Naive thymus-derived CD8-positive, alpha-beta T cell (primary cell): ENCODE measurements at places on chromosomes 12 and 14.

- DNase-seq, result no peak
Measured at GRCh38 chr12:7210642-7211151, 21.2 kb downstream of the PEX5 start.

DNA sequence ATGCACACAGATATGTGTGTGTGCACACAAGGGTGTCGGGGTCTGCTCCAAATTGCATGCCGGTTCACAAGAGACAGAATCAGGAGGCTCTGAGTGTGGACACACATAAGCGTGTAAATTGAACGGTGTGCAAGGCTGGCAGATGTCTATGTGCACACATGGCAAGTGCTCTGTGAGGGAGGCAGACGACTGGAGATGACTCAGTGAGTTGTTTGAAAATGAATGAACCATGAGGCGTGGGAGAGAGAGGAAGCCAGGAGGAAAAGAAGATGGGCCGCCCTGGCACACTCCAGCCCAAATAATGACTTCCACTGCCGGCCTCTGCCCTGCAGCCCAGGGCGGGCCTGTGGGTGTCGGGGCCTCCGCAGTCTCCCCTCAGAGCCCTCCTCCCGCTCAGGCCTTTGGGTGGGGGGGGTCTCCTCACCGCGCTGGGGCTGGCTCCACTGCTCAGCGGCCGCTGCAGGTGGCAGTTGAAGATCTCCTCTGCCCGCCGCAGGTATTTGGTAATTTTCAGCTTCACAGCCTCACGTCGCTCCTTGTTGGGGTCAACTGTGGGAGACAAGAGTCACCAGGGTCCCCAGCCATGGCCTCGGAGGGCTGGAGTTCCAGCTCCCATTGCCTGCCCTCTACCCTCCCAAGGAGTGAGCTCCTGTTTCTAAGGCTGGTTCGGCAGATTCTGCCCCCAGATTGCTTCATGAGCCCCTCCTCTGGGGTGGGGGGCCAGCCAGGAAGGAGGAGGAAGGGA lies 3.5 kb downstream of the RPS6KL1 start:
- DNase-seq, result no peak

- no peak for DNase-seq
Measured at GRCh38 chr14:74314576-74314975, 11.8 kb upstream of the ABCD4 start.

- DNase-seq, result no peak
Measured at GRCh38 chr14:59831121-59831730, 39.4 kb downstream of the RTN1 start.

- no peak for DNase-seq
Measured at GRCh38 chr12:98519257-98519907, 4.0 kb downstream of the TMPO start.

- DNase-seq, result no peak
Measured at GRCh38 chr12:104155711-104156555, 17.9 kb upstream of the NFYB start.

- DNase-seq, result no peak
Measured at GRCh38 chr14:72576258-72576657, 317.6 kb downstream of the DPF3 start.

DNA sequence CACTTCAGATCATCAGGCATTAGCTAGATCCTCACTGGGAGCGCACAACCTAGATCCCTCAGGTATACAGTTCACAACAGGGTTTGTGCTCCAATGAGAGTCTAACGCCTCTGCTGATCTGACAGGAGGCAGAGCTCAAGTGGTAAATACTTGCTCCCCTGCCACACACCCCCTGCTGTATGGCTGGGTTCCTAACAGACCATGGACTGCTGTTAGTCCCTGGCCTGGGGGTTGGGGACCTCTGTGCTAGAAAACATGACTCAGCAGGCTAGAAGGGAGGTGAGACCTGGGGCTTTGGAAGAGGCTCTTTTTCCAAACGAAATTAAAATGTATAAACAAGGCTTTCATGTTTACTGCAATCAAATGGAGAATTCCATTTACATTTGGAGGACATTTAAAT lies 691.1 kb downstream of the FLRT2 start:
- no peak for DNase-seq

DNA sequence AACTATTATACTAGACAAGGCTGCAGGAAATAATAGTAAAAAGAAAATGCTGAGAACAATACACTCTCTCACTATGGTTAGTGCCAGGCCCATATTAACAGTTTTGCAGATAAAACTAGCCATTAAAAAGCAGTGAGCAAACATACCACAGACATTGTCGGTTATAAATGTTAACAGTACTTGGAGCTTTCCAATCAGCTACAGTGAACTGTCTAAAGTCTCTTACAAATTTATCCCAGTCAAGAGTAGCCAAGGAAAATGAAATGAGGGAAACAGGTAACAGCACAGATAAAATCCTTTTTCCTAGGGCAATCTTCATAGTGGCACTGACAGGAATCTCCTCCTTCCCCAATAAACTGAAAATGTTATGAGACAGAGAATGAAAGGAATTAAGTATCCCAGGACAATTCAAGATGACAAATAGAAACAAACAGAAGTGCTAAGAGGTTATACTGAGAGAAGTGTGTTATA lies 30.8 kb downstream of the PAWR start:
- DNase-seq, result no peak

DNA sequence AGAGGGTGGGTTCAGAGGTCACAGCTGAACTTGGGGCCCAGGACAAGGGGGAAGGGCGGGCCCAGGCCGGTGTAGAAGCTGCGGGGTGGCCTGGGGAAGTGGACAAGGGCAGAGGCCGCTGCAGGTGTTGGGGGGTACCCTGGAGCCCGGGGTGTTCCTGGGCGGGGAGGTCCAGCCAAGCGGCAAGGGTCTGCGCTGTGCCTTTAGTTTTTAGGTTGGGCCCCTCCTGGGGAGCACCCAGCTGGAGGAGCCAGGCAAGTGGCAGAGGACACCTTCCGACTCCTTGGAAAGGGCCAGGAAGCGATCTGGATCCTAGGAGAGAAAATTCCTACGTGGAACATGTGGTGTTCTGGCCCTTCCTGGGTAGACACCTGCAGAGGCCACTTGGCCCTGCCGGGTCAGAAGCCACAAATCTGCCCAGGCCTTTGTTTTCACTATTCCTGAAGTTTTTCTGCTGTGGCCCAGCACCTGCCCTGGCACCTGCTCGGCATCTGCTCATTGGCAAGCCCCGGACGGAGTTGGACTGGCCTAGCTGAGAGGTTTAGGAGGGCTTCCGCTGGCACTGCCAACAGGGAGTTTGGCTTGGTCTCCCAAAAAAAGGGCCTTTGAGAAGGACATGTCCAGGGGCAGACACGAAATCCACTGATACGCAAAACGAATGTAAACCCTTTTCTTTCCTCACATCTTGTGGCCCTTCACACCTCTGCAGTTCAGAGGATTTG lies 61.1 kb downstream of the SMUG1 start:
- no peak for DNase-seq

GRCh38 chr12:70691018-70691672 lies 53.9 kb upstream of the PTPRB start:
- no peak for DNase-seq

- DNase-seq, result no peak
Measured at GRCh38 chr12:124620606-124621295, 53.3 kb upstream of the NCOR2 start.

GRCh38 chr12:106764220-106764619 lies 10.3 kb upstream of the RIC8B start:
- no peak for DNase-seq

- no peak for DNase-seq
Measured at GRCh38 chr14:95964901-95965300, 74.3 kb upstream of the C14orf132 start.

DNA sequence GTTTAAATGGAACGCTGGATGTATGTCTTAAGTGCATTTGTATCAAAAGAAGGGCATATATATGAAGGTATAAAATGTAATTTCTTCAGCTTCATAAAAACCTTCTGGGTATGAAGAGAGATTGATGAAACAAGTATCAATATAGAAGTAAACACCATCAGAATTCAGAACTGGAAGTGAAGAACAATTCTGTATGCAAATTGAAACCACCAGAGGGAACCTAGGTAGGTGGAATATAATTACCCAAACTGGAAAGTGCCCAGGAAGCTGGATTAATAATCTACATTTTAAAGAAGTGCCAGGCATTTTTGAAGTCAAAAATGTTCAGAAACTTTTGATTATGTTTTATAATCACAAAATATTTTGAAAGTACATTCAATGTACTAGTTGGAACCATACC lies 336.2 kb upstream of the GARIN6 start:
- DNase-seq, result no peak

- DNase-seq, result peak; percentile 75
Measured at GRCh38 chr12:132444957-132445883, 44.7 kb upstream of the FBRSL1 start.

DNA sequence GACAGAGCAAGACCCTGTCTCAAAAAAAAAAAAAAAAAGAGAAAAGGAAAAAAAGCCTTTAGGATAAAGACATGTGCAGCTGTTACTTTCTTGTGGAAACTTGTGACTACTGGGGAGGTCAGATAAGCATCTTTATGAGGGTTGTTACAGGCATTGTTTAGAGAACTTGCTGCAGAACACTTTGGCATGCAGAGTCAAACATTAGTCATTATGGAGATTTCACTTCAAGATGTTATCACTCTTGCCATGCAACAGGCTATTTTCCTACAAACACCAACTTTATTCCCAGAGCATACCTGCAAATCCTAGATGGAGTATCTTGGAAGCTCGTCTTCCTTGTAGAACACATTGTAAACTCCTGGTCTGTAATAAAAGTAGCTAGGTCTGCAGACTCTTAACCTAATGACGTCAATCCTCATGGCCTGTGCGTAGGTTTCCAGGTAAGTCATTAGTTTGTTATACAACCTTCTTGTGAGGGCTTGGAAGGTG lies 36.3 kb upstream of the WDR89 start:
- no peak for DNase-seq

DNA sequence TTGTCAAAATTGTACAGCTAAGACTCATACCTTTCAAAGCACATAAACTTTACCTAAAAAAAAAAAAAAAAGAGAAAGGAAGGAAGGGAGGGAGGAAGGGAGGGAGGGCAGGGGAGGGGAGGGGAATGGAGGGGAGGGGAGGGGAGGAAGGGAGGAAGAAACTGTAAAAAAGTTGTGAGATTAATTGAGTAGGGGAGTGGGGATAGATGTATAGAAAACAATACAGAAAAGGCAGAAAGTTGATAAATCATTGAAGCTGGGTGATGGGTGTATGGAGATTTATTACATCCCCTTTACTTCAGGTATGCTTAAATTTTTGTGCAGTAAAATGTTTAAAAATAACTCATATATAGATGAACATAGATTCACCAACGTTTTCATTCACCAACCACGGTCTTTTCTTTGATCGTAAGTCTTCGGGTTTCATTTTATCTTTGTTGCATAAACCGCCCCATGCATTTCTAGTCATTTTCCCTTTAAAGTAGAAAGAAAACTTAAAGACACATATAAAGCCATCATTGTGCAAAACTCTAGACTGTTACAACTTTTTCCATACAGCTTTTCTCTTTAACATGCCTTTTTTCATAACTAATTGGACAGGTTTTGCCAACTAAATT lies 191.2 kb upstream of the KRR1 start:
- DNase-seq, result no peak
